A673 (cell line): ENCODE measurements at places on chromosomes 6 and 20.

GRCh38 chr6:64013011-64013410 is 377.4 kb downstream of the PHF3 start:
- H3K27ac ChIP-seq, result no peak overlapping the region
- no peaks in the 10 kb centered on the region for H3K4me1 ChIP-seq
- no peaks in the 10 kb centered on the region for H3K27me3 ChIP-seq
- no peaks in the 10 kb centered on the region for H3K36me3 ChIP-seq

- DNase-seq, result no peak
- no peak overlapping the region for H3K4me3 ChIP-seq
- H3K36me3 ChIP-seq, result no peaks in the 10 kb centered on the region
- H3K27me3 ChIP-seq, result peaks cover 8% of the 10 kb centered on the region
- H3K27ac ChIP-seq, result no peak overlapping the region
These were observed 237.0 kb upstream of the TAB2 start for GRCh38 chr6:149080511-149080910.

DNA sequence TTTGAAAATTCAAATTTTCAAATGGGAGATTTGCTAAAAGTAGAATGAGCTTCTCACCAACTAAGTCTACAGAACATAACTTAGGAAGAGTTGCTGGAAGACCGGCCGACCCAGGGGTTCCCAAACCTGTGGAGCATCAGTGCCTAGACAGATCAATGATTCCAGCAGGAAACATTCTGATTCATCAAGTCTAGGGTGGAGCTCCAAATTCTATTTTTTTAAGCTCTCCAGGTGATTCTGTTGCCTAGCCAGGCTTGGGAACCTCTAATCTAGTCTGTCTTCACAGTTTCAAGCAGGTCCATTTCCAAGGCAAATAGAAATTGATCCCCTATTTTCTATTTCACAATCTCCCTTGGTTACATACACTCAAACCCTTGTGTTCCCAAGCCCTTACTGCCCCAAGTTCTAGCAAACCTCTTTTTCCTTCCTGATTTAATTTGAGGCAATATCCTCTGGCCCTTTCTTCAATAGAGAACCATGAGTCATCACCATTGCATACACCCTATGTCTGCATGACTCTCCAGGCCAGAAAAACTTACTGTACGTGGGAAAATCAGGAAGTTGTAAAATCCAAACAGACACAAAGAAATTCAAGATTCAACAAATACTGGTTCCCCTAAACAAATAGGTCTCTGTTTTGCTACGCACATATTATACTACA is 8.9 kb downstream of the ATXN1 start:
- H3K4me3 ChIP-seq, result no peak overlapping the region
- peaks cover 52% of the 10 kb centered on the region for H3K4me1 ChIP-seq
- peak overlapping the region; percentile 73 for H3K27ac ChIP-seq
- peak; percentile 90 for DNase-seq

- H3K27me3 ChIP-seq, result no peaks in the 10 kb centered on the region
- no peak for DNase-seq
- no peaks in the 10 kb centered on the region for H3K4me1 ChIP-seq
- H3K4me3 ChIP-seq, result no peak overlapping the region
- H3K36me3 ChIP-seq, result no peaks in the 10 kb centered on the region
- H3K27ac ChIP-seq, result no peak overlapping the region
These were observed 131.0 kb upstream of the PHACTR1 start for GRCh38 chr6:12585497-12585958.

GRCh38 chr6:146850981-146851380 is 252.2 kb downstream of the ADGB start:
- no peak overlapping the region for H3K27ac ChIP-seq
- H3K27me3 ChIP-seq, result no peaks in the 10 kb centered on the region
- no peak for DNase-seq

DNA sequence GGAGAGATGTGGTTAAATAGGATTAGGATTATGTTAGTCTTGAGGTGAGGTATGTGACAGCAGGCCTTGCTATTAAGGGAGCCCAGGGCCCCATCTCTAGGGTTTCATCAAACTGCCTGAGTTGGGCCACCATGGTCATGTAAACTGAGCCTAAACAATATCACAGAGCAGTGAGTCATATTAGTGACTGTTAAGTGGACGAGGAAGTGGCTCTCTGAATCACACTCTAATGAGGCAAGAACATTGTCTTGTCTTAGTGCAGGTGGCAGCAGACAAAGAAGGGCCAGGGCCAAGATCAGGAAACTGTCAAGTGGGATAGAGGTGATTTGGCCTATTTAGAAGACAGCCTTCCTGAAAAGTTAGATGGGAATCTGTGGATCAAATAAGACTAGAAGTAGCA is 23.1 kb downstream of the ENPP3 start:
- no peaks in the 10 kb centered on the region for H3K27me3 ChIP-seq
- H3K4me1 ChIP-seq, result no peaks in the 10 kb centered on the region
- no peak overlapping the region for H3K4me3 ChIP-seq
- no peak overlapping the region for H3K27ac ChIP-seq

DNA sequence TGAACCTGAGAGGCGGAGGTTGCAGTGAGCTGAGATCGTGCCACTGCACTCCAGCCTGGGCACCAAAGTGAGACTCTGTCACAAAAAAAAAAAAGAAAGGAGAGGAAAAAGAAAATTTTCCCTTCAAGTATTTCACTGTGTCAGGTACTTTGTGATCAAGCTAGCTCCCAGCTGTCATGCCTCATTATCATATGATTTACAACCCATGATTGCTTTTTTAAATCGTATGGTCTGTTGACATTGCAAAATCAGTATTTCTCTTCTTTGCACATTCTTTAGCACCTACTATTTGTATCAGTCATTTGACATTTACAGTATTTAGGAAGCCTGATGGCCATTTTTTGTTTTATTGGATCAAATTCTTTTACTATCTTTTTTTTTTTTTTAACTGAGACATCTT is 22.4 kb downstream of the SASH1 start:
- peak; percentile 18 for DNase-seq
- H3K4me3 ChIP-seq, result no peak overlapping the region
- peaks cover 20% of the 10 kb centered on the region for H3K4me1 ChIP-seq
- H3K36me3 ChIP-seq, result no peaks in the 10 kb centered on the region

GRCh38 chr6:209432-210103 is 82.7 kb upstream of the DUSP22 start:
- no peak for DNase-seq
- H3K27me3 ChIP-seq, result peaks cover 21% of the 10 kb centered on the region
- no peaks in the 10 kb centered on the region for H3K36me3 ChIP-seq
- H3K27ac ChIP-seq, result no peak overlapping the region
- H3K4me3 ChIP-seq, result no peak overlapping the region

DNA sequence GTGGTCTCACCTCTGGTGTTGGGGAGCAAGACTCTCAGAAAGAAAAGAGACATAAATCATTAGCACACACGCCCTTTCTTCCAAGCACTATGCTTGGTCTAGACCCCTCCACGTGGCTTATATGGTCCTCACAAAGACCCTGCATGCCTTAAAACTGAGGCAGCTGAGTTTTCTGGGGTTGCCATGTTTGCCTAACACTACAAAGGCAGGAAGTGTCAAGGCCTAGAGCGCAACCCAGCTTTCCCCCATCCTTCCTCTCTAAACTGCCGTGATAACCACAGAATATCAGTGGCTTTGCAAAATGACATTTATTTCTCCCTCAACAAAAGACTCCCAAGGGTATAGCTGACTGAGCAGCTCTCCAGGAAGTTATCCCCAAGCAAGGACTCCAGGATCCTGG is 146.5 kb upstream of the TOP1 start:
- H3K4me3 ChIP-seq, result no peak overlapping the region
- no peak for DNase-seq
- no peak overlapping the region for H3K27ac ChIP-seq
- H3K36me3 ChIP-seq, result no peaks in the 10 kb centered on the region

DNA sequence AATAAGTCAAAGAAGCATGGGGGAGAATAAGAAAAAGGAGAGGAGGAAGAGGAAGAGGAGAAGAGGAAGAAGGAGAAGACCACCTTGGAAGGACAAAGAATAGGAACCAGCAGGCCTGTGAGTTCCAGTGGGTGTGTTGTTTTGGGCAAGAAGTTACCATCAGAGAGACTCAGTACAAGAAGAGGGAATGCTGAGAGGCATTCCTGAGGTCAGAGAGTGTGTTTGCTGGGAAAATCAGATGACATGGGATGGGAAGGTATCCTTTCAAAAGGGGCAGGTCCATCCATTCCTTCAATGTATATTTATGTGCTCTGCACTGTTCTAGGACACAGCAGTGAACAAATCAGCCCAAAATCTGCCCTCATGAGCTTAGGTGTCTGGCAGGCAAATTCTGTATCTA is 40.5 kb upstream of the PRIM2 start:
- no peaks in the 10 kb centered on the region for H3K36me3 ChIP-seq
- DNase-seq, result no peak
- H3K27ac ChIP-seq, result no peak overlapping the region

DNA sequence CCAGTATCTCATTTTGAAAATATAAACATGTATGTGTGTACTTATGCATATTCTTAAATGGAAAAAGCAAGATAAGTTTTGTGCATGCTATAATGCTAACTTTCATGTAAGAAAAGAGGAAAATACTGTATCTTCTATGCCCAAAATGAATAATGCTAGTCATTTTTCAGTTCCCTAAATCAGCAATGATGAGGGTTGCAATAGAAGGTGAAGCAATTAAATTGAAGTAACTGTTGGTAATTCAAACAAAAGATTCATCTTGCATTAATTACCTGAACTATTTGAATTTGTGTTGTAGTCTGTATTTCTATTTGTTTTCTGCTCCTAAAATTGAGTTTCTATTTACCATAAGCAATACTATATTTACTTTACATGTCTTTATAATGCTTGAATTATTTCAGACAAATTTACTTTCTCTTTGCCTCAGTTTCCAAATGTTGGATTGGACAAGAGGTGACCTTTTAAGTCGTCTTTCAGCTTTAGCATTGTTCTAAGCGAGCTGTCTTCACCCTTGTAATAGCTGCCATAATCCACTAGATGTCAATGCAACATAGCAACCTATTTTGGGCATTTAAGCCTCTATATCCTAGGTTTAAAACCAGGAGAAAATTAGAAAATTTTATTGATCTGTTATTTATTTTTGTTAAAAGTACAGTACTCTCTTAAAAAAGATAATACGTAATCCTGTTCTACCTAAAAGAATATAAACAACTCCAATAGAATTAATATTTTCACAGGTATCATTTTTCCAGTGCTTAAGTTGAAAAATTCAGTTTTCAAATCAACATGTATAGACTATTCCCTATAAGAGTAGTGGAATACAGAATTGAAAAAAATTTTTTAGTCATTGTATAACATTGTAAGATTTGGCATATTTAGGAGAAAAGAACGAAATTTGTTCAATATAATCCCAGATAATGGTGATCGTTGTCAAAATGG is 52.3 kb upstream of the IFNGR1 start:
- no peak overlapping the region for H3K4me3 ChIP-seq
- no peak overlapping the region for H3K27ac ChIP-seq
- H3K27me3 ChIP-seq, result peaks cover 4% of the 10 kb centered on the region

- no peak overlapping the region for H3K4me3 ChIP-seq
- no peak overlapping the region for H3K27ac ChIP-seq
- no peaks in the 10 kb centered on the region for H3K36me3 ChIP-seq
- peak; percentile 60 for DNase-seq
- H3K4me1 ChIP-seq, result peaks cover 14% of the 10 kb centered on the region
These were observed 121.1 kb upstream of the SLC35B3 start for GRCh38 chr6:8556370-8557013.

GRCh38 chr6:169158691-169159090 is 95.0 kb downstream of the THBS2 start:
- no peak overlapping the region for H3K27ac ChIP-seq
- DNase-seq, result no peak
- no peaks in the 10 kb centered on the region for H3K4me1 ChIP-seq
- H3K4me3 ChIP-seq, result no peak overlapping the region
- no peaks in the 10 kb centered on the region for H3K36me3 ChIP-seq
- no peaks in the 10 kb centered on the region for H3K27me3 ChIP-seq

DNA sequence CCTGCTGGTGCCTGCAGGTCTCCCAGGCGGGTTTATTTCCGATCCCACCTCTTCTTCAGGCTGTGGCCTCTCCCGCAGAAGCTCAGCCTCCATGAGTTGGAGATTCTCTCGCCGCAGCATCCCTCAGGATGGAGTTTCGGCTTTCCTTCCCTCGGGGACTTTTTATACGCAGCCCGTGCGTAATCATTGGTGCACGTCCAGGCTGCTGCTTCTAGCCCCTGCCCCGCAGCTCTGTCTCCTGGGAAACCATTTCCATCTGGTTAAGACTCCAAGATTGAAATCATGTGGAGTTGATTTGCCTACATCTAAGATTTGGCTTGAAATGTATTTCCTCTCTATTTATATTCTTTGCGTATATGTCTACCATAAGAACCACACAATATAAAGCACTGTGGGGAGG is 46.7 kb upstream of the CARMIL1 start:
- H3K36me3 ChIP-seq, result no peaks in the 10 kb centered on the region
- no peak overlapping the region for H3K27ac ChIP-seq
- H3K4me3 ChIP-seq, result no peak overlapping the region
- H3K4me1 ChIP-seq, result no peaks in the 10 kb centered on the region
- H3K27me3 ChIP-seq, result no peaks in the 10 kb centered on the region

GRCh38 chr20:44785768-44786167 is 24.6 kb downstream of the RIMS4 start:
- H3K4me1 ChIP-seq, result no peaks in the 10 kb centered on the region
- no peak overlapping the region for H3K4me3 ChIP-seq
- peaks cover 24% of the 10 kb centered on the region for H3K27me3 ChIP-seq
- no peak overlapping the region for H3K27ac ChIP-seq

- H3K27ac ChIP-seq, result no peak overlapping the region
- H3K4me1 ChIP-seq, result no peaks in the 10 kb centered on the region
- H3K27me3 ChIP-seq, result no peaks in the 10 kb centered on the region
These were observed 231.6 kb downstream of the FNDC1 start for GRCh38 chr6:159400826-159401225.

- H3K27ac ChIP-seq, result no peak overlapping the region
- H3K4me1 ChIP-seq, result no peaks in the 10 kb centered on the region
- H3K4me3 ChIP-seq, result no peak overlapping the region
These were observed 399.8 kb downstream of the CDC5L start for GRCh38 chr6:44787254-44787834.

DNA sequence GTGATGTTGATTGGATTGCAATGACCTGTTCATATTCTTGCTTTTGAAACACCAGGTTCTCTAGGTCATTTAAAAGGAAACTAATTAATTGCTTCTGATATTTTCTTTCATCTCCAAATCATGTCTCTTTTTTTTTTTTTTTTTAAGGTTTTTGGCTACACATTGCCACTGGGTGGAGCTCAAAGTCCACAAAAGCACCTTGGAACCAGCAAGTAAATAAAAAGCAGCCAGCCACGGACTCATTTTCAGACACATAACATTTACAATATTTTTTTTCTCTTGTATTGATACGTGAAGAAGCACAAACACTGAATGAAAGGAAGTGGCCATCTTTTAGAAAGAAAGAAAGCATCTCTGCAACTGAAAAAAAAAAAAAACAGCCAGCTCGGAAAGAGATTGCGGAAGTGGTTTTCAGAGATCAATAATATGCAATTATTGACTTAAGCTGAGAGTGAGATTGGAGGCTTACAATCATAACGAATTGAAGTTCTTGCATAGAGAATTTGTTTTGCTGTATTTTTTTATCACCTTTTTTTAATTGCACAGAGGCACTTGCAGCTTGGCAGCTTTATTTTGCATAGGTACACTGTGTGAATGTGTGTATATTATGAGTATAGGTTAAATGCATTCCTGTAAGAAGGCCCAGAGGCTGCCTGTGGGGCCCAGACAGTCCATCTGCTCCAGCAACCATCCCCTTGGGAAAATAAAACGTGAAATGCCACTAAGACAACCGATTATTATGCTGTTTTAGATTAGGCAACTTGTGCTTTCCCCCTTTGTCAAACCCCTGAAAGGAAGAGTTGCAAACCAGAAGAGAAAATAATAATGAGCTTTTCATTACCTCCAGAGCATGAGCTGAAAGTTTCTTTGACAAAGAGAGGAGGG is 28.2 kb downstream of the CGA start:
- no peak overlapping the region for H3K27ac ChIP-seq
- no peaks in the 10 kb centered on the region for H3K36me3 ChIP-seq
- no peaks in the 10 kb centered on the region for H3K27me3 ChIP-seq
- H3K4me1 ChIP-seq, result no peaks in the 10 kb centered on the region
